ENCODE measurements at places on chromosomes 3 and 15.

DNA sequence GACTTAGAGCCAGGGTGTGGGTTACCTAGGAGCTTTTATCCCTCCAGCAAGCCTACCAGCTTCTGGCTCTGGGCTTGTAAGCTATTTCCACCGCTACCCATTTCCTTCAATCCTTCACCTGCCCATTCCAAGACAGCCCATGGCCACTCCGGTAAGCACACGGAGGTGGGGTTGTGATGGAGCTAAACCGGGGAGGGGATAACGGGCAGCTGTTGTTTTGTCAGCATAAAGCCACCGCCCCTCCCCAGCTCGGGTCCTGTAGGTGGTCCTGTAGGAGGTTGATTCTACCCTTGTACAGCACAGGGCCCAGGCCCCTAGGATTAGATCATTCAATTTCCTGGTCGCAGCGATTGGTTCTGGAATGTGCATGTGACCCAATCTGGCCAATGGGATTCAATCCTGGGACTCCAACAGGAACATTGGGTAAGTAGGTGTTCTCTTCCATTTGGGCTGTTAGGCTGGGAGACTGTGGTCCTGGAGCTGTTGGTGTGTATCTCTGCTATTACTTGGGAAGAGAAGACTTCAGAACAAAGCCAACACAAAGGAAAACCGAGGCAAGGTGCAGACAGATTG lies 150.6 kb downstream of the RAB11A start:
- no peak for DNase-seq

- DNase-seq: no peak
These were observed 969 bp upstream of the BSN start for GRCh38 chr3:49553324-49553691.

DNA sequence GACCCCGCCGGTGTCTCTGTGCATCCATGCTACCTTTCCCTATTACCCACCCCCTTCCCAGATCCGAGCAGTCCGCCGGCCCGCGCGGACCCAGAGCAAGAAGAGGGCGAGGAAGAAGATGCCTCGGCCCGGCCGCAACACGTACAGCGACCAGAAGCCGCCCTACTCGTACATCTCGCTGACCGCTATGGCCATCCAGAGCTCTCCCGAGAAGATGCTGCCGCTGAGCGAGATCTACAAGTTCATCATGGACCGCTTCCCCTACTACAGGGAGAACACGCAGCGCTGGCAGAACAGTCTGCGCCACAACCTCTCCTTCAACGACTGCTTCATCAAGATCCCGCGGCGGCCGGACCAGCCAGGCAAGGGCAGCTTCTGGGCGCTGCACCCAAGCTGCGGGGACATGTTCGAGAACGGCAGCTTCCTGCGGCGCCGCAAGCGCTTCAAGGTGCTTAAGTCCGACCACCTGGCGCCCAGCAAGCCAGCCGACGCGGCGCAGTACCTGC lies 788 bp downstream of the FOXB1 start:
- peak; percentile 53 for DNase-seq

- DNase-seq: peak; percentile 62
These were observed 120.1 kb upstream of the NMNAT3 start for GRCh38 chr3:139797724-139798343.

DNA sequence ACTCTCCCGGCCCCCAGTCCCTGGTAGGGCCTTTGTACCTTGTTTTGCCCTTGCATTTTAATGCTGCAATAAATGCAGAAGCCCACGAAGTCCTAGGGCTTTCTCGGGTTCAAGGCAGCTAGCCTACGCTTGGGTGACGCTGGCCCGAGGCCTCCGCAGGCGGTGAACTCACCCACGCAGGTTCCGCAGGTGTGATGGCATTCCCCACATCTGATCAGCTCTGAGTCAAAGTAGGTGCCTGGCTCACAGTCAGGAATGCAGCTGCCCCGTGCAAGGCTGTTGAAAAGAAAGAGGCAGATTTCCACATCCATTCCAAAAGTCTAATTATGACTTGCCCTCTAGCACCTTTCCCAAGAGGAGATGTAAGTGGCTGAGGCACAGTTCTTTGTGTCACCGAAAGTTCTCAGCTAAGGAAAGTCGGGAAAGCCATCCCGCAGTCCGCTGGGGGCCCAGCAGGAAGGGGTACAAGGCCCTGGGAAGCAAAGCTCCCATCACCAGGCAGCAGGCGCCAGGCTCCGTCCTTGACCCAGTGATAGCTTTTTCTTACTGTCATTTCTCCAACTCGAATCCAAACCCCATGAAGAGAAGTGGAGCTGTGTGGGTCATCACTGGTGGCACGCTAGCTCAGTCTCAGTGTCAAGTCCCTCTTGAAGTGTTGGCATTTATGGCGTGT lies 23.2 kb upstream of the SNRPA1 start:
- no peak for DNase-seq

DNA sequence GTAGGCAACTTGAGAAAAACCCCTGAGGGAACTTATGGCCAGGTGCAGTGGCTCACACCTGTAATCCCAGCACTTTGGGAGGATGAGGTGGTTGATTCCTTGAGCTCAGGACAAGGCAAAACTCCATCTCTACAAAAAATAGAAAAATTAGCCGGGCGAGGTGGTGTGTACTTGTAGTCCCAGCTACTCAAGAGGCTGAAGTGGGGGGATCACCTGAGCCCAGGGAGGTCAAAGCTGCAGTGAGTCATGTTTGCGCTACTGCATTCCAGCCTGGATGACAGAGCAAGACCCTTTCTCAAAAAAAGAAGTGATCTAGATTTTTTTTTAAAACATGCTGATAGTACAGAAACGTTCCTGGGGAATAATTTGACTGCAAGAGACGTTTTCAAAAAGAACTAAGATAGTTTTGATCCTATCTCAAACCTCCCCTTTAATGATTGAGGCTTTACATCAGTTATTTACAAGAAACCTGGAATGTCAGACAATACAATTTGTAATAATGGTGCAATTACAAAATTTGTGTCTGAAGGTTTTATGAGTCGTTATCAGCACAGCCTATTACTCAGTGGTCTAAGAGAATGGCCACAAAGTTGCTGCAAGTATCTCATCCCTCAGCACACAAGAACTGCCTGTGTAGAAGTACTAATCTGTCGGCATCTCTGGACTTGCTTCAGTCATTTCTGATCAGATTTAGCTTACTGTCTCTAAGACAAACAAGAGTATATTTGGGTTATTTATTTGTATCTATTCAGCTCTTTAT lies 32.2 kb upstream of the KLHL25 start:
- no peak for DNase-seq

DNA sequence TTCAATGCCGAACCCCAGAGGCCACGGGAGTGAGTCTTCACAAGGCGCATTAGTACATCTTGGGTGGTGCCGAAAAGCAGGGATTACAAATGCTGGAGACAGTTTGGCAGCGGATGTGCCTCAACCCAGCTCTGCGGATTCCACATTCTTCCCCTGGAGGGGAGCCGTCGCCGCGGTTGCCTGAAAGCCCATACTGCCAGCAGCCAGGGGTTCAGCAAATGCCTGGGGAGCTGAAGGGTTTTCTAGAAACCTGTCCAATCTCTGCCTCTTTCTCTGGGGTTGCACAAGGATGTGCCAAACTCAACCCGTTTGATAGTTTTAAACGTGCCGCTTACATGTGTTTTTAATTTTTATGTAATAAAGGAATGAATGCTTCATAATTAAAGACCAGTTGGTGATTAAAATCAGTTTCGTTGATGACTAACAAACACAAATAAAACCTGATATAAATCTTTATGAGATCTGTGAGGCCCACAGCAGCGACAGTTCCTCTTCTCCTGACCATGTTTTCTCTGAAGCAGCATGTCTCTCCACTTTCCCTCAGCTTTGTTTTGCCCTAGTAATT lies 74.6 kb upstream of the LEKR1 start:
- peak; percentile 47 for DNase-seq

DNA sequence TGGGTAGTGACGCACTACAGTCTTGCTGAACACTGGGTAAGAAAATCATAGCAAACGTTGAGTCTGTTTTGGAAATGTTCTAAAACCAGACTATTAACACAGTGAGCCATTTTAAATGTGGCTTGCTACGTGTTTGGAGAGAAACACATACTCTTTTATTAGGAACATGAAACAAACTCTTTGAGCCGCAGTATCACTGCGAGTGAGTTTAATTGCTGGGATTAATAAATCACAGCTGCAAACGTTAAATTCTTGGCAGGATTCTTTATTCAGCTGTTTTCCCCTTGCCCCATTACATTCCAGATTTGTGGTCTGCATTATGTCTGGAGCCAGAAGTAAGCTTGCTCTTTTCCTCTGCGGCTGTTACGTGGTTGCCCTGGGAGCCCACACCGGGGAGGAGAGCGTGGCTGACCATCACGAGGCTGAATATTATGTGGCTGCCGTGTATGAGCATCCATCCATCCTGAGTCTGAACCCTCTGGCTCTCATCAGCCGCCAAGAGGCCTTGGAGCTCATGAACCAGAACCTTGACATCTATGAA lies 33.6 kb downstream of the BTD start:
- DNase-seq: no peak

- no peak for DNase-seq
These were observed 76.8 kb downstream of the EPHB1 start for GRCh38 chr3:134871818-134872217.

DNA sequence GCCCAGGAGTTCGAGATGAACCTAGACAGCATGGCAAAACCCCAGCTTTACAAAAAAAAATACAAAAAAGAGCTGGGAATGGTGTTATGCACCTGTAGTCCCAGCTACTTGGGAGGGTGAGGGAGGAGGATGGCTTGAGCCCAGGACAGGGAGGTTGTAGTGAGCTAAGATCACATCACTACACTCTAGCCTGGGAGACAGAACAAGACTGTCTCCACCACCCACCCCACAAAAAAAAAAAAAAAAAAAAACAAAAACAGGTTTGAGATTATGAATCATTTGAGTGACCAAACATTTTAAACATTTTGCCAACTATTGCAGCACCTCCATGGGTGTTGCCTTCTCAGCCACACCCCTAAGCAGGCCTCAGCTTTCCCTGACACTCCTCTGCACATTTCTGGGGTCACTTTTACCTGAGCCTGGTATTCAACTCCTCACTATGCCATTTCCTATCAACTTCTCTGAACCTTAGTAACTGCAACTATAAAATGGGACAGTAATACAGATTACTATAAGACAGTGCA lies 41.8 kb downstream of the IL5RA start:
- no peak for DNase-seq

DNA sequence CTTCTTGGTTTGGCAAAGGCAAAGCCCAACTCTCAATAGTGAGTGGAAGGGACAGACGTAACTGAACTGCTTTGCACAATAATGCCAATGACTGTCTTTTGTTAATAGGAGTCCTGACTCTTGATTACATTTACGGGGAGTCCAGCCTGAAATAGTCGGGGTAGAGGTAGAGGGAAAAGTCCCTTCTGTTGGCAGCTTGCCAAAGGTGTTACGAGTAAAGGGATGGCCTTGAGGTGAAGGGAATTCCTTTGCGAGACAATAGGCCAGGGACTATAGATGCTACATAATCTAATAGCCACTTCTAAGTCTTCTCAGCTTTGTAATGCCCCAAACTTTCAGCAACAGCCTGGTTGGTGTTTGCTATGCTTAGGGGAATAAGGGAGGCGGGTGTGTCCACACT lies 2.2 kb upstream of the SENP2 start:
- DNase-seq: no peak

DNA sequence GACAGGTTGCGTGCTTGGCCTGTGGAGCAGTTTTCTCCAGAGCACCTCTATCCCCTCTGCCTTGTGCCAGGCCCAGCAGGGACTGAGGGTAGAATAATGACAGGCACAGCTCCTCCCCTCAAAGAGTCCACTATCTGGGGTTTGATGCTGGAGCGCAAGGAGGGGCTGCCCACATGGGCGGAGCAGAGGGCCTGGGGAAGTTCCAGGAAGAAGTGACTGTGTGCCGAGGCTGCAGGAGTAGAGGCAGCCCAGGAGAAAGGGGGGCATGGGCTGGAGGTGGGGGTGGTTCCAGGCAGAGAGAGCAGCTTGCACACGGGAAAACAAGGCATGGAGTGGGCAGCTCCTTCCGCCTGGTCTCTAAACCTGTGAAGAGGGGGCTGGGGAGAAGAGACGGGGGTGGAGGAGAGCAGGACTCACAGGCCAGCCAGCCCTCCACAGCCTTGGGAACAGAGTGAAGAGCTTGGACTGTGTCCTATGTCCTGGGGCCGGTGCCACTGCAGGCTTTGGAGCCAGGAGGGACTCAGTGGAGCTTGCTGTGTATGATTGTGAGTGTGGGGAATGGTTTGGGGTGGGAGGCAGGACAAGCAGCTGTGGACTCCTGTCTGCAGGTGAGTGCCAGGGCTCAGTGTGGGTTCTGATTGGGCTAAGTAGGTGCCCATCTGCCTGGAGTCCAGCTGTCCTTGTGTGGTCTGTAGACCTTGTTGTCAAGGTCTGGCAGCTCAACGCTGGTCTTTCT lies 48.1 kb downstream of the APBA2 start:
- DNase-seq: no peak

- DNase-seq: no peak
These were observed 97.5 kb downstream of the GOLIM4 start for GRCh38 chr3:167998253-167998652.

DNA sequence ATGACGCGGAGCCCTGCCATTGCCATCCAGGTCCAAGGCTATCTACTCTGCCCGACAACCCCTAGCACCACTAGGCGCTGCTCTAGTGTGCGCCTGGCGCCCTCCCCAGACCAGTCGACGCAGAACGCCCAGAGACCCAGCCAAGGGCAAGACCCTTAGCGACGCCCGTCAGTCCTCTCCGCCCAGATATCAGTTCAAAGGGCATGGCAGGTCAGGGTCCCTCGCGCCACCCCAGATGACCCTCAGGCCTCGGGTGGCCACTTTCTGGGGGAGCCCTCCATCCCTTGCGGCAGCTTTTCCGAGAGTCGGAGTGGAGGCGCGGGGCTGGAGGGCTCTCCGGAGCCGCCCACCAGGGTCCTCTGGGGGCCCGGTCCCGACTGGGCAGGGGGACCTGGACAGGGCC lies 371 bp upstream of the CLSTN2 start:
- peak; percentile 73 for DNase-seq

DNA sequence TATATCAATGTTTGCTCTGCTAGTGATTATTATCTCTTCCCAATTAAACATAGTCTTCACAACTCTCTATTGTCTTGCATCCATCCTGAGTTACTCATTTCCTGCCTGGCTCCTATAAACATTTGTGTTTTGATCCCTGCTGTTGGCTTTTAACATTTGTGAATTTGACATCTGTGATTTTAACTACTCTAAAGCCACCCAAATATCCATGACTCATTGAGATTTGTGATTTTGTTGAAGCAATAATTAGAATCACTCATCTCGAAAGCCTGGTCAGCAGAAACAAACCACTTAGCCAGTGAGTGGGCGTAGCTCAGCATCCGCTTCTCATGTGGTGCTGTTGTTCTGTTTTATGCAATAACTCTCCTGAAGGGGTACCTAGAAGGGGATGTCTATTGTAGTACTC lies 174.3 kb upstream of the ZBTB20 start:
- no peak for DNase-seq

DNA sequence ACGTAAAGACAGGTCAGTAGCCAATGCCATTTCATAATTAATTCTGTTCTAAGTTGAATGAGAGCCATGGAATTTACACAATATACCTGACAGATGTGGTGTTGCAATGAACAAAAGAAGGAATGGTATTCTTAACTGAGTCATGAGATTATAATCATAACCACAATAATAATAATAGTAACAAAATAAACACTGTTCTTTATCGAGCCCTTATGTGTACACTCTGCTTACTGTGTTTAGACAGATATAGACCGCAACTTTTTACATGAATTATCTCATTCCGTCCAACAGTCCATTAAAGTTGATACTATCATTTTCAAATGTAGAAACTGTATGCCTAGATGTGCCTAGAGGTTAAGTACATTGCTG lies 28.2 kb upstream of the SCAANT1 start:
- no peak for DNase-seq
